ENCODE measurements at places on chromosomes 7 and 10. TPM values are rescaled to one million over a fixed set of nuclear protein-coding genes. Genes with fewer than 3 reads are reported as not detected.

OR6V1 gene
- not detected for total RNA-seq

GOLGA7B gene
- 7.8 TPM for total RNA-seq

NKX1-2 gene
- total RNA-seq = not detected

CYP2E1 gene
- 6.5 TPM for total RNA-seq

LRRC27 gene
- total RNA-seq = 3.6 TPM

NOD1 gene
- 3.0 TPM for total RNA-seq

DNA sequence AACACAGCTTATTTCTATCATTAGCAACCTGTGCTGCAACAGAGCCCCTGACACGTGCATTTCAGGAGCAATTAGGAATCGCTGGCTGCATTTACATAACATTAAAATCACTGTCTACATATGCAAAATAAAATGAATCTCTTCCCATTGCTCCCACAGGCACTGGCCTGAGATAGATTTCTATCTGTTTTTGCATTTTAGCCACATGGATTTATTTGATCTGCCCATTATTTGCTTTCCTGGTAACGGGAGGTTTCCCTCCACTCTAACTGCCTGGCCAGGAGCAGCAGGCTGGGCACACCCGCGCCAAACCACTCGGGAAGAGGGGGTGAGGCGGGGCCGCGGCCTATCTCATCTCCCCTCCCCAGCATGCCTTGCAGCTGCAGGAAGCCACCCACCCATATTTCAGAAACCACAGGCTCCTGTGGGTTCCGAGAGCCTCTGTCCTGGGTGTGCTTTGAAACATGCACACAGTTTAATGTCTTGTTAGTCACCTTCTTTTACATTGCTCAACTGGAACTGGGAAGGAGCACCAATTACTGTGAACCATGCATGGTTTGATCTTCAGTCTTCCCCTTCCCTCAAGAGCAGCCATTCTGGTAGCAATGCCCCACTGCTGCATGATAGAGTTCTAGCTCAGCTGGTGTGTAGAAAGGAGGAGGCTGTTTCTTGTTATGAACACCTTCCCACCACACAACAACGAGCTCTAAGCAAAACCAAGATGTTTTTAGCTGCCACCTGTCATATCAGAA lies 37.7 kb upstream of the IKZF1 start:
- DNase-seq = no peak

DNA sequence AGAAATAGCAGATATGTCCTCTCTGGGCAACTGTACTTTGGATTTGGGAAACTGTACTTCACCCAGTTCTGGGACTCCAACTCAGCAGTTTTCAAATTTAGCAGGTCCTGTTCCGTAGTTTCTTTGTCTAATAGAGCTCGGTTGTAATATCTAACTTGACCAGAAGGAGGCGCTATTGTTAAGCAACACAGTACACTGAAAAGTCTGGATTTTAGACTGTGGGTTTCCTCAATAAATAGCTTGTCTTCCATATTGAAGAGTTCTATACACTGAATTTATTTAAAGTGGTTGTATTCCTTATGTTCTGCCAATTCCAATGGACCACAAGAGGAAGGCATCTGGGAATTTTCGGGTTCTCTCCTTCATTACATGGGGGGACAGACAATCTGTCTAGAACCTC lies 39.8 kb downstream of the ELFN1 start:
- no peak for DNase-seq

- DNase-seq = no peak
Measured at GRCh38 chr7:39164887-39165286, 187.2 kb downstream of the POU6F2 start.

GRCh38 chr10:129875993-129876726 lies 87.9 kb downstream of the EBF3 start:
- no peak for DNase-seq

DNA sequence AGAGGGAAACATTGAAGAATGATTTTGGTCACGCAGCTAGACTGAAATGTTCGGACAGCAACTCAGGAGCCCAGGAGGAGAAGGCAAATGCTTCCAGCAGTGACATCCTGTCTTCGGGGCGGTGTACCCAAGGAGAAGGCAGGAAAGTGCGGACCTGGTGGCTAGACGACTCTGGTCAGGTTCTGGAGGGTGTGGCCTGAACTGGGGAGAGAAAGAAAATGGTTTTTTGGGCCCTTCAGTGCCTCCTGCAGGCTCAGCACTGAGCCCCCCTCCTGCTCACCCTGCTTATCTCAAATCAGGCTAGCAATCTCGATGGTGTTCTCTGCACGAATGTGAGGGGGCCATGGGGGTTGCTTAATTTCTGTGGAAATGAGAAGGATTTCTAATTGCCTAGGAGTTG lies 26.7 kb upstream of the TARP start:
- DNase-seq = no peak

DNA sequence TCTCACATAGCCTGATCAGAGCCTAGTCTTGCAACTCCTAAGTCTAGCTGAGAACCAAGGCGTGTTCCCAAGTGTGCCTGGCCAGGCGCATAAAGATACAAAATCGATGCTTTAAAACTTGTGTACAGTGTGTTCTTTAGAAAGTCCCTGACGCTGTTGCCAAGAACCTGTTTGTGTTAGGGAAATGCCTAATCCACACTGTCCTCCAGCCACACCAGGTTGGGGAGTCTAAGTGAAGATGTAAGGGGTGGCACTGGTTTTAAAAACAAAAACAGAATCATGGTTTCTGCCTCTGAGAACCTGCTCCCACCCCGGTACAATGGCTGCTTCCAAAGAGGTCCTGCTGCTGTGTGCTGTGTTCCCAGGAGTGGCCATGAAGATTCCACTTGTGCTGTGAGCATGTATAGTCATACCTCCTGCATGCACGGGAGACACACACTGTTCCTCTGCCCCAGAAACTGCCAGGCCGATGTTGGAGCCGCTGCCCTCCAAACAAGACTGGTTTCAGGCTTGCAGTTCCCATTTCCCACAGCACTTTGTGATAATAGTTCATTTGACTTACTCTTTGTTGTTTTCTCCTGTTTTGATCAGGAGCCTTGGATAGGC lies 88.5 kb downstream of the CCNY start:
- no peak for DNase-seq

DNA sequence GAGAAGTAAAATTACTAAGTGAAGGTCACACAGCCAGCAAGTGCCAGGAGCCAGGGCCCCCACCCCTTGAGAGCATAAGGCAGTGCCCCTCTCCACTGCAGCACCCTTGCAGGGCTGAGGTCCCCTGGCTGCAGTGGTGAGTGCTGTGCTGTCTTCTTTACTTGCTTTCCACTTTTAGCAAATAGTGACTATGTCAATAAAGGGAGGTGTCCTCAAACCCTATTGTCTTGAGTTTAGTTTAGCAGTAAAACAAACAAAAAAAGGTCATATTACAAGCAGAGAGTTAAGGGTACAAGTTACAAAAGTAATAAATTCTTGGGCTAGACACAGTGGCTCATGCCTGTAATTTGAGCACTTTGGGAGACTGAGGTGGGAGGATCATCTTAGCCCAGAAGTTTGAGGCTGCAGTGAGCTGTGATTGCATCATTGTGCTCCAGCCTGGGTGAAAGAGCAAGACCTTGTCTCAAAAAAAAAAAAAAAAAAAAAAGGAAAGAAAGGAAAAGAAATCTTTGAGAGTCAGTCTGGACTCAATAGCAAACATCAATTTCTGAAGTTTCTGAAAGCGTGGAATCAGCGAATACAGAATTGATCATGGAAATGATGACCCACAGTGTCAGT lies 39.0 kb upstream of the KIF5B start:
- DNase-seq = no peak

DNA sequence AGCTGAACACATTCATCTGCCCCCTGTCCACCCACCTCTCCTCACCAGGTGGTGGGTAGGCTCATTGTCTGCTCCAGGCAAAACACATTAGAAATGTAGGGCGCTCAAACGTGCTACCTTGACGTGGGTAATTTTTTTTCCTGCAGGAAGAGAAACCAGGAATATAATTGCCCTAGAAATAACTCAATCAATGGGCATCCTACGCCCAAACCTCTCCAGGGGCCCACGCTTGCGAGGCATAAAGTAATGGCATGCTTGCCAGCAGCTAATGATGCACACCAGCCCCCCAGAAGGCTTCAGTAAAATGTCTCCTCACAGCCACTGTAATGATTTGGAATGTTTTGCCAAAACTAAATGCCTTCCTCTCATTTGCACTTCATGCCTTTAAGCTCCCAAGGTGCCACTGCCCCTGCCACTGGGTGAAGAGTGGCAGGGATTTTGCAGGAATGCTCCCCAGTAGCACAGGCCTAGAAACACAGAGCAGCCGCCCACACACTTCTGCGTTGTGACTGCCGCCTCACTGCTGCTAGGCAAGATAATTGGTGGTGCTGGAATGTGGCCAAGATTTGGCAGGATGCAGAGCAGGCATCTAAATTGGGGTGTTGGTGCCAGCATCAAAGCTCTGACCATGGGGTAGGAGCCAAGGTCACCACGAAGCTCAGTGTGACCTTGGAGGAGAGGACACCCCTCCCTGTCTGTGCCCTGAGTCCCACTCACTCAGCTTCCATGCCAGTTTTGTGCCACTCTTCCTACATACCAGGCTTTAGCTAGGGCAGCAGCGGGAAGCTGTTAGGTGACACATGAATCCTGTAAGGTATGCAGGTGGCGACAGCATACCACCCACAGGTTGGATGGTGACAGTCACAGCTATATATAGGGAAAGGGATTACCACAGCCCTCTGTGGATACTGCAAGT lies 48.7 kb upstream of the PPP1R3C start:
- DNase-seq = no peak

- no peak for DNase-seq
Measured at GRCh38 chr7:132965951-132966350, 115.9 kb downstream of the CHCHD3 start.

- DNase-seq = no peak
Measured at GRCh38 chr7:24881623-24882022, 98.4 kb downstream of the OSBPL3 start.

- DNase-seq = no peak
Measured at GRCh38 chr7:47970761-47971160, 8.7 kb downstream of the HUS1 start.

DNA sequence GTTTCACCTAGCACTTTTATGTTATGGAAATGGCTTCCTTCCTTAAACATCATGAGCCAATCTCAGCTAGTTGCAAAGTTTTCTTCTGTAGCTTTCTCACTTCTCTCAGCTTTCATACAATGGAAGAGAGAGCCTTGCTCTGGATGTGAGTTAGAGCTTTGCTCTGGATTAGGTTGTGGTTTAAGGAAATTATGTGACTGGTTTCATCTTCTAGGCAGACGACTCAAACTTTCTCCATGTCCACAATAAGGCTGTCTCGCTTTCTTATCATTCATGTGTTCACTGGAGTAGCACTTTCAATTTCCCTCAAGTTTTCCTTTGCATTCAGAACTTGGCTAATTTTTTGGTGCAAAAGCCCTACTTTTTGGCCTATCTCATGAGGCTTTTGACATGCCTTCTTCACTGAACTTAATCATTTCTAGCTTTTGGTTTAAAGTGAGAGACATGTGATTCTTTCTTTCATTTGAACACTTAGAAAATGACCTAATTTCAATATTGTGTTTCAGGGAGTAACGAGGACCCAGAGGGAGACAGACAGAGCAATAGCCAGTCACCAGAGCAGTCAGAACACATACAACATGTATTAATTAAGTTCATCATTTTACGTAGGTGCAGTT lies 49.8 kb downstream of the CNOT4 start:
- no peak for DNase-seq

DNA sequence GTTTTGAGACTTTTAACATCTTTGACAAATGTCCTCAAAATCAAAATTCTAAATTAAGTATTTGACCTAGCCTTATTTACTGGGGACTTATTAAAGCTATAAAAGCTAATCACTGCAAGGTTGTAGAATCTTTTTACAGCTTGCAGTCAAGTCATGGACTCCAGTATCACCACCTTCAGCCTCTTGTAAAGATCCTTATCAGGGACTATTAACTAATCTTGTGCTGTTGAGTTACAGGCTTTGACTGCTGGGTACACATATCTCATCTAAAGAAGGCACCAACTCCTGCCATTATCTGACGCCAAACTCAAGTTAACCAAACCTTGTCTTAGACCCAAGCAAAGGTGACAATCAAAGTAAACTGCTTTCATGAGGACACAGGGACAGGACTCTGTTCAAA lies 621.0 kb upstream of the IGFBP3 start:
- DNase-seq = no peak

DNA sequence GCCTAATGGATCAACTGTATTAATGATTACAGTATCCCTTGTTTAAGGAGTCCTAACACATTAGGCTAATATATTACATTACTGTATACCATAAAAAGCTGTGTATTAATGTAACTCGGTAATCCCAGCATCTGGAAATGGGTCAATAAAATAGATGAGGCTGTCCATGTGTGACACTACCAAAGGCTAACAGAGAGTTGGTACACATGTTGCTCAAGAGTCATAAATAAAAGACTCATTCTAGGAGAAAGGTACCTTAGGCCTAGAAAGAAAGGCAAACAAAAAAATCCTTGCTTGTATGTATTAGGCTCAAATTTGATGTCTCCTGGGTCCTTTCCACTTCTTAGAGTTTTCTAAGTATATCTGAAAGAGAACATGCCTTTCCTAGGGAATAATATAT lies 14.6 kb downstream of the MCMBP start:
- no peak for DNase-seq

DNA sequence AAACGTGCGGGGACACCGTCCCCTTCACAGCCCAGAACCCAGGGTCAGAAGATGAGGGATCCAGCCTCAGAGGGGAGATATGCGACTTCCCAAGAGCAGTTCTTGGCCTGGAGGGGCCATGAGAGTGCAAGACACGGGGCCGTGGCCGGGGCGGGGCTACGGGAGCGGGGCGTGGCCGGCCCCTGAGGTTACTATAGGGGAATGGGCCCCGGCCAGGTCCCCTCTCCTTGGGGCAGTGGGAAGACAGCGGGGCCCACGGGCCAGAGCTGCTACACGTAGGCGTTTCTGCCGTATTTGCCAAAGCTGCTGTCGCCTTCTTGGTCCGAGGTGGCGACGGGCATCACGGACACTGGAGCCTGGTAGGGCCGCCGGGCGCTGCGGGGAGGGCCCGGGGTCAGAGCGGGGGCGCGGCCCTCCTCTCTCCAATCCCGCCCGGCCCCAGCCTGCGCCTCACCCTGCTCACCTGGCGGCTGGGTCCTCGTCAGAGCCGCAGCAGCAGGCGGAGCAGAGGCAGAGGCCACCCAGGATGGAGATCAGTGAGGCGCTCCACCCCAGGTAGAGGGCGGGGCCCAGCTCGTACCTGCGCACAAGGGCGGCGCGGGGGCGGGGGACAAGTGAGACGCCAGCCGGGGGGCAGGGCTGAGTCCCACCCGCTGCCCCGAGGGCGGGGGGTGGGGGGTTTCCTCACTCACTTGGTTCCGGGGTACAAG lies 5.3 kb downstream of the CLDN15 start:
- DNase-seq = peak; percentile 75

GRCh38 chr10:6348096-6348874 lies 145.6 kb downstream of the PFKFB3 start:
- DNase-seq = no peak

DNA sequence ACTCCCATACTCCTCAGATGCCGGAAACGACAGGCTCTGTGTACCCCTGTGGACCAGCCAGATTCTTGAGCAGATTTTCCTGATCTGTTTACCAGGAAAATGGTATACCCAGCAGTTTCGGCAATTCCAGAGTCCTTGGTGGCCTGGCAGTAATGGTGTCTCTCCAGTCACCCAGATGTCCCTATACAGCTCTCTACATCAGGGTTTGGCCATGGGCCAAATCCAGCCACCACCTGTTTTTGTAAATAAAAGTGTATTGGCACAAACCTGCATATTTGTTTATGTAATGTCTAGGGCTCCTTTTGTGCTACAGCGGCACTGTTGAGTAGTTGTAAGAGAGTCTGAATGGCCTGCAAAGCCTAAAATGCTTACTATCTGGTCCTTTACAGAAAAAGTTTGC lies 491.3 kb downstream of the RPS24 start:
- no peak for DNase-seq

All from pancreas (tissue), 10 donors.